ENCODE measurements at places on chromosomes 16 and 17.

DNA sequence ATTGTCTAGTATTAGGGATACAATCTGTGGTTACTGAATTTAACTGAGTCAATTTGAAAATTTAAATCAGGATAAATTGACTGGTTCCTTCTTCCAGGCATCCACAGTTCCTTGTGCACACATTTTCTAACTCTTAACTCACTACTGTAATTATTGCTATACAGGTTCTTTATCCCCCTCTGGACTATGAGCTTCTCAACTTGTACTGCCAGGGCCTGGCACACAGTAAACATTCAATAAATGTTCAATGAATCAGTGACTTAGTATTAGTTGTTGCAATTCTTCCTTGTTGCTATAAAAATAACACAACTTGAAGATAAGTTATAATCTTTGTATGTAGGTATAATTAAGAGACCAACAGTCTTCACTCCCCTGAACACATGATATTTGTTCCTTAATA lies 67.9 kb downstream of the SSH2 start:
- DNase-seq = no peak

GRCh38 chr16:56425439-56425832 lies at the start of gene AMFR:
Gene AMFR, minus strand, starts transcription at chr16:56425545. Its CDS starts 218 bp downstream, at chr16:56425327.
- DNase-seq = peak; percentile 71

DNA sequence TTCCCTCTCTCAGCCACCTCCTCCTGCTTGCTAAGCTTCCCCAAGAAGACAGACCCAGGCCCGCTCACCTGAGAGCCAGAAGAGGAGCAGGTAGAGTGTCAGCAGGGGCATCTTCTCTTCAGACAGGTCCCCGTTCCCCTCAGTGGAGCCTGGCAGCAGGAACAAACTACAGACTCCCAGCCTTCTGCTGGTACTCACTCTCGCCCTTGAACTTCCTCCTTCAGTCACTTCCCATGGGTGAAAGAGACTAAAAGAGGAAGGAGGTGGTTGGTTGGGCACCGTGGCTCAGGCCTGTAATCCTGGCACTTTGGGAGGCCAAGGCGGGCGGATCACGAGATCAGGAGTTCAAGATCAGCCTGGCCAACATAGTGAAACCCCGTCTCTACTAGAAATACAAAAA lies at the start of gene CD300LF:
Gene CD300LF (minus strand): TSS at position 168 of the 400 bp plus-strand sequence. CDS start 57 bp downstream, at position 111.
- DNase-seq = no peak

DNA sequence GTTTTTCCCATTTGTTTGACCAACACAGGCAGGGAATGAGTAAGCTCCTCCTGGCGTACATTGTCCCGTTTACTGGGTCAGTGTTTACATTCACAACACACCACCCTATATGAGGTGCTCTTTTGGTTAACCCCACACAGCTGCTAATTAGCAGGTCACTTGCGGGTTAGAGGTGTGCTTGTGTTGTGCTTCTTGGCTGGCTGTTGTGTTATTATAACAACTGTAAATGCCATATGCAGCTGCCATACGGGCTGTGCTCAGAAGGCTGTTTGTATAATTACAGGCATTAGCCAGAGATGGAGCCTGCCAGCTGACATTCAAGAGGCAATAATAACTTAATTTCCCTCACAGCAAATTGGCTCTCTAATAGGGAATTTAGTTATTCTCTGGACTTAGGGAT lies 205.1 kb upstream of the ELAC2 start:
- no peak for DNase-seq

- peak; percentile 99 for DNase-seq
Measured at GRCh38 chr16:29877266-29877961, 14.4 kb upstream of the CDIPT start.

DNA sequence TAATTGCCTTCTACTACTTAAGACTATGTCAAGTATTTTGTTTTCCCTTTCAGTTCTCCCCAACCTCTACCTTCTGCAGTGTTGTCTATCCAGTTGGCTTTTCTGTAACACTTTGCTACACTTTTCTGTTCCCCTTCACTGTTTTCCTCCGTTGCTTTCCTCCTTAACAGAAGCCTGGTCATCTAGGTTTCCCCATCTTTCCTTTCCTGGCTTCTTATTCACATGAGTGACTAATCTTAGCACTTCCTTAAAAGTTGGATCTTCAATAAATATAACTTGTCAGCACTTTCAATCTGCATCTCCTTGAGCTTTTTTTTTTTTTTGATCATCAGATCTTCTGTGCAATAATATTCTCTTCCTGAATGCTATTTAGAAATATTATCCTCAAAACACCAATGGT lies 2.8 kb upstream of the SLFN11 start:
- no peak for DNase-seq

DNA sequence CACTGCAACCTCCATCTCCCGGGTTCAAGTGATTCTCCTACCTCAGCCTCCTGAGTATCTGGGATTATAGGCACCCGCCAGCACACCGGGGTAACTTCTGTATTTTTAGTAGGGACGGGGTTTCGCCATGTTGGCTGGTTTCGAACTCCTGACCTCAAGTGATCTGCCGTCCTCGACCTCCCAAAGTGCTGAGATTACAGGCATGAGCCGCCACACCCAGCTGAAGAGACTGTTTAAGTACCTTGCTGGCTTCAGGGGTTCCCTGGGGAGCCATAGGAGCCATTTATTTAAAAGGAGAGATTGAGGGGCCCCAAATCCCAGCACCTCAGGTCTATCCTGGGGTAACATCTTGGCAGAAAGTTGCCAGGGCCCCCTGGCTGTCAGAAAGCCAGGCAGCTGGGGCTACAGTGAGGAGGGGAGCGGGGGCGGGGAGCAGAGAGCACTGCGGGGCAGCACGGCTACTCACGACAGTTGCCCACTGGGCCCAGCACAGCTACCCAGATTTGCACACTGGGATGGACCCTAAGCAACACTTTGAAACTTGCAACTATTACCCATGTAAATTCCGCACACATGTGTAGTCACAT lies 1.6 kb downstream of the SNAI3 start:
- no peak for DNase-seq

DNA sequence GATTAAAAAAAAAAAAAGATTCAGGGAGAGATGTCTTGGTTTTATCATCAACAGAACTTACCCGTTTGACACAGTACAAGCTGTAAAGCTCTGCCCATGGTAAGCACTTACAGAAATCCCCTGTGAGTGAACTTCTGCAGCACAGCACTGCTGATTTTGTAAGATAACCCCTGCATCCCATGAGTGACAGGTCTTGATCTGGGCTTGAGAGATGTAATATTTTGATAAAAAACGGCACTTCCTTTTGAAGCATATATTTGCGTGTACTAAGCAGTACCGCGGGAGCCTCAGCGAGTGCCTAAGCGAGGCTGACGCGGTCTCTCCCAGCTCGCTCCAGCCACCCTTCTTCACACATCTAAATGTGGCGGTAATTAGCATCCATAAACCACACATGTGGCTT lies 50.5 kb downstream of the IKZF3 start:
- no peak for DNase-seq

- DNase-seq = no peak
Measured at GRCh38 chr17:76597156-76598003, 11.7 kb upstream of the ST6GALNAC2 start.

DNA sequence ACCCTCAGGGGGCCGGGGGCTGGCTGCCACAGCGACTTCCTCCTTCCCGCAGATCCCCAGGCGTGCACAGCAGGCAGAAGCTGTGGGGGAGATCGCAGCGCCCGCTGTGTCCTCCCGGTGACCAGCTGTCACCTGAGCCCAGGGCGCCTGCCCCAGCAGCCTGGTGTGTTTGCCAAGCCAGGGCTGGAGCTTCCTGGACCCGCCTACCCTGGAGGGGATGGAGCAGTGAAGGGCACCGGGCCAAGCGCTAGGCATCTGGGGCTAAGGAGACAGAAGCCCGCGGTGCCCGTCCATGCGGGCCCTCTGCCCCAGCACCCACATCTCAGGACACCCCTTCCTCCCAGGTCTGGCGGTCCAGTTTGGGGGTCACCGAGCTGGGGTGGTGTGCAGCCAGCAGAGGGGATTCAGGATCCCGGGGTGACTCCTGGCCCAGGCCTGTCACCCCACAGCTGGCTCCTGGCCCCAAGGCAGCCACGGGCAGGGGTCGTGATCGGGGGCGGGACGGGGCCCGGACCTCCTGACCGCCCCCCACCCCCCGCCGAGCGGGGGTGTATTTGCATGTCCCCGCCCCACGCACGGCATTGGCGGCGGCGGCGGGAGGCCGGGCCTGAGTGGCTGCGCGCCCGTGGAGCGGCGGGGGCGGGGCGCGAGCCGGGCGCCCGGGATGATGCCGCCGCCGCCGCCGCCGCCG lies at the start of gene RAB26:
Gene RAB26 (plus strand): TSS at position 645 of the 691 bp plus-strand sequence. CDS start 159 bp downstream, outside the sequence.
- DNase-seq = no peak

- no peak for DNase-seq
Measured at GRCh38 chr17:41785859-41786226, 668 bp downstream of the JUP start.

GRCh38 chr17:503449-503700 lies 150.8 kb upstream of the RPH3AL start:
- DNase-seq = no peak

GRCh38 chr17:44389723-44390202 lies 314 bp upstream of the ITGA2B start:
- no peak for DNase-seq

DNA sequence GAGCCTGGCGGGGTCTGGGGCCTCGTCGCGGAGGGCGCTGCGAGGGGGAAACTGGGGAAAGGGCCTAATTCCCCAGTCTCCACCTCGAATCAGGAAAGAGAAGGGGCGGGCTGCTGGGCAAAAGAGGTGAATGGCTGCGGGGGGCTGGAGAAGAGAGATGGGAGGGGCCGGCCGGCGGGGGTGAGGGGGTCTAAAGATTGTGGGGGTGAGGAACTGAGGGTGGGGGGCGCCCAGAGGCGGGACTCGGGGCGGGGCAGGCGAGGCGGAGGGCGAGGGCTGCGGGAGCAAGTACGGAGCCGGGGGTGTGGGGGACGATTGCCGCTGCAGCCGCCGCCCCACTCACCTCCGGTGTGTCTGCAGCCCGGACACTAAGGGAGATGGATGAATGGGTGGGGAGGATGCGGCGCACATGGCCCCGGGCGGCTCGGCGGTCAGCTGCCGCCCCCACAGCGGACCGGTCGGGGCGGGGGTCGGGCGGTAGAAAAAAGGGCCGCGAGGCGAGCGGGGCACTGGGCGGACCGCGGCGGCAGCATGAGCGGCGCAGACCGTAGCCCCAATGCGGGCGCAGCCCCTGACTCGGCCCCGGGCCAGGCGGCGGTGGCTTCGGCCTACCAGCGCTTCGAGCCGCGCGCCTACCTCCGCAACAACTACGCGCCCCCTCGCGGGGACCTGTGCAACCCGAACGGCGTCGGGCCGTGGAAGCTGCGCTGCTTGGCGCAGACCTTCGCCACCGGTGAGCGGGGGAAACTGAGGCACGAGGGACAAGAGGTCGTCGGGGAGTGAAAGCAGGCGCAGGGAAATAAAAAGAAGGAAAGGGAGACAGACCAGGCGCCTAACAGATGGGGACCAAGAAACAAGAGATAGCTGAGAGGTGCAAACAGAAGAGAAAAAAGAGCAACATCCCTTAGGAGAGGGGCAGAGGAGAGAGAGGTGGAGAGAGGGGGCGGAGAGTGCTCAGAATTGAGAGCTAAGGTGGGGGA lies at the start of gene PNMT:
Gene PNMT (plus strand): TSS at position 509 of the 980 bp plus-strand sequence. CDS start 23 bp downstream, at position 532.
- no peak for DNase-seq

GRCh38 chr17:79544142-79544914 lies 66.5 kb downstream of the RBFOX3 start:
- DNase-seq = no peak

DNA sequence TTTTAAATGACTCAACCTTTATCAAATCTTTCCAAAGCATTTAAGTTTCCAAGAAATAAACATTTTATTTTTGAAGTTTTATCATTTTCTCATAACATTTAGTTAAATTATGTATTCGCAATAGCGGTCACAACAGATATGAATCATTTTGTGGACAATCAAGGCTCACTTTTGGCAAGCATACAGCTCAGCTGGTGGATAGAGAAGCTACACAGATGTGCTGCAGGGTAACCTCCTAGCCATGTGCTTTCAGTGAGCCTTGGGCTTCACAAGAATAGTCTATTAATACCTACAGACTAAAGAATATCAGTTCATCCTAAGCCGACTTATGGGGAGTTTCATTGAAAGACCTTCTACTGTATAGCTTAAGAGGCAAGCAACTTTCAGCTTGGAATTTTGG lies 144.8 kb downstream of the MRTFB start:
- no peak for DNase-seq
